ENCODE measurements at places on chromosomes 4 and X.

DNA sequence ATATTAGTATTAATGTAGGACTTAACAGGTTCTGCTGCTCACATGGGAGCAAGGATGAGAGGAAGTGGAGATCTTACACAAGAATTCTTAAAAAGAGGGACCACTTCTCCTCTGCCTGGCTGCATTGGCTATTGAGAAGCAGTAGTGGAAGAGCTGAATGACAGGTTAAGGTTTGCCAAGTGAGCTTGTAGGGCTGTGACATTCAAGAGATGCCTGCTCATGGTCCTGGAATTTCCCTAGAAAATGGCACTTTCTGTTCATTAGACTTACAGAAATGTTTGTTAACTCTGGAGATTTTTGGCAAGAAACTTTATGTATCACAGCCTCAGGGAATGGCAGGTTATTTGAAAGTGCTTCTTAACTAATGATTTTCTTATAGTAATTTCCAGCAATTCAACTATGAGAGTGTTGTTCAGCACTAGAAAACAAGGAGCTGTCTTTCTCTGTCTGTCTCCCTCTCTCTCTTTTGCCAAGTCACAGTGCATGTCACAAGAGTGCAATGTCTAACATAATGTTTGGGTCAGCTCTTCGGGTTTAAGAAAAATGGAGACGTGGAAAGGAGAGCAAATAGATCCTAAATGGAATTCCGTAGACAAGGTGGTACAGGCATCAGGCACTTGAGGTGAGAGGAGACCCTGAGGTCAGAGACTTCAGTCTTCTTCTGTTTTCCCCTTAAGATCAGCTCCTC is 8.3 kb upstream of the NAP1L5 start:
- no peak for DNase-seq

DNA sequence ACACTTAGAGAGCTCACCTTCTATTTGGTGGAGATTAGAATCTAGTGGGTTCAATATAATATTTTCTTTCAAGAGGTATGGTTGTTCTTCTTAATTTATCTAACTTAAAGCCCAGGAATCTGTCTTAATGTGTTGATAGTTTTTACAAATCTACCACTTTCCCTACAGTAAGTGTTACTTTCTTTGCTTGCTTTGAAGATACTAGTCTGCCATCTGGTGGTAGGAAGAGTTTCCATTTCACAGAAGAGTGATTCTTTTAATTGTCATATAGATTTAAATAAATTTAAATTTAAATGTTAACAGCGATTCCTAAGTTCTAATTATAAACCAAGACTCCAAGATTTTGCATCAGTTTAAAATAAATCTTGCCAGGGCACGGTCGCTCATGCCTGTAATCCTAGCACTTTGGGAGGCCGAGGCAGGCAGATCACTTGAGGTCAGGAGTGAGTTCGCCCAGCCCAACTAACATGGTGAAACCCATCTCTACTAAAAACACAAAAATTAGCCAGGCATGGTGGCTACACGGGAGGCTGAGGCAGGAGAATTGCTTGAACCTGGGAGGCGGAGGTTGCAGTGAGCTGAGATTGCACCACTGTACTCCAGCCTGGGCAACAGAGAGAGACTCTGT is 43.5 kb downstream of the NUDT9 start:
- peak; percentile 29 for DNase-seq

- no peak for DNase-seq
Observed at GRCh38 chr4:16169490-16169889, 56.8 kb downstream of the TAPT1 start.

DNA sequence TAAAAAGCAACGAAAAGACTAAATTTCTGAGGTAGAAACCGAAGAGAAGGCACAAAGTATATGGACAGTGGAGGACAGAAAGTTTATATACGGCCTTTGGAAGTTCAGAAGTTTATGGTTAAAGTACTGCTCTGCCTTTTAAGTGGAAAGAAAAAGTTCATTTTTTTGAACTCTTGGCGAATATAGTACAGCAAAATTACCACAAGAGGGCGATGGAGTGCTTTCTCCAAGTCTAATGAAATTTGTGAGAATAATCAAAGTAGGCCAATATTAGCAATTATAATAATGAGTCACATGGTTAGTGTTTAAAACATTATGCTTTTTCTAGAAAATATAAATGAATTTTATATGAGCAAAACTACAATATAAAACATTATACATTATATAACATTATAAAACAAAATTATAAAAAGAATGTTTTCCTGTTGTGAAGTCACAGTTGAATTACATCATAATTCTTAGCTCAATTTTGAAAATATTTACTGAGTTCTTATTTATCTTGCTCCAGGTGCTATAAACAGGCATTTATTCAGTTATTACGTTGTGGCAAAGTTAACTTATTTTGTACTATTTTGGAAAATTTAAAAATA is 136.2 kb upstream of the BMPR1B start:
- DNase-seq, result no peak

- no peak for DNase-seq
Observed at GRCh38 chr4:138838251-138838650, 177.3 kb upstream of the NOCT start.

GRCh38 chr4:169248645-169249044 is 22.1 kb downstream of the SH3RF1 start:
- DNase-seq, result no peak

DNA sequence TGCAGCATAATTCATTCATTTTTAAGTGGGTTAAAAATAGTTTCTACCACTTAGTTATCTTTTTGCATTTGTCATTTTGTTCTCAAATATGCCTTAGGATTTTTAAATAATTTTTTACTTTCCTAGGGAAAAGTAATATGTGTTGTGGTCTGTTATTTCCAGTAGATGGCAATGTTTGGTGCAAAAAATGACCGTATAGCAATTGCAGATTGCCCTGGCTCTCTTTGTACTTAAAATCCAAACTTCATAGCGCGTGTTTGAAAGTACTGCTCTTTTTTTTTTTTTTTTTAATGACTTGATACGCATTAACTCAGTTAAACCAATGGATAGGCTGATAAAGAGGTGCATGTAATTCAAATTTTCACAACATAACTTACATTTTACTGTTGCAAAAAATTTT is 74.4 kb upstream of the RBMX start:
- DNase-seq, result no peak

DNA sequence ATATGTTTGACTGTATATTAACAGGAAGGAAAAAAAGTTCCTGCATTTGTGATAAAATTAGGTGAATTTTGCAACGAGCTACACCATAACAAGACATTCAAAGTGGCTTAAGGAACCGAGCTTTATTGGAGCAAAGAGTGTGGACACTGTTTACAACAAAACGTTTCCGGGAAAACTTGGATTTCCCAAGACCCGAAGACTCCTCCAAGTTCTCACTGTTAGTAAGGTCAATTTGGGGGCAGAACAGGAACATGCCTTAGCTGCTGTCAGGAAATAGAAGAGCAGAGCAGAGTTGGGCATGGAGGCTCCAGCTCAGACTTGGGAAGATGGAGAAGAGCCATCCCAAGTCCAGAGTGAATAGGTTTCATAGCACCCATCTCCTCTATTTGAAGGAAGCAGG is 16.5 kb downstream of the ADH6 start:
- no peak for DNase-seq

Data from glomerular endothelial cell (primary cell).